ENCODE measurements at places on chromosomes 11 and 22. TPM values are rescaled to one million over a fixed set of nuclear protein-coding genes. Genes with fewer than 3 reads are reported as not detected.

DNA sequence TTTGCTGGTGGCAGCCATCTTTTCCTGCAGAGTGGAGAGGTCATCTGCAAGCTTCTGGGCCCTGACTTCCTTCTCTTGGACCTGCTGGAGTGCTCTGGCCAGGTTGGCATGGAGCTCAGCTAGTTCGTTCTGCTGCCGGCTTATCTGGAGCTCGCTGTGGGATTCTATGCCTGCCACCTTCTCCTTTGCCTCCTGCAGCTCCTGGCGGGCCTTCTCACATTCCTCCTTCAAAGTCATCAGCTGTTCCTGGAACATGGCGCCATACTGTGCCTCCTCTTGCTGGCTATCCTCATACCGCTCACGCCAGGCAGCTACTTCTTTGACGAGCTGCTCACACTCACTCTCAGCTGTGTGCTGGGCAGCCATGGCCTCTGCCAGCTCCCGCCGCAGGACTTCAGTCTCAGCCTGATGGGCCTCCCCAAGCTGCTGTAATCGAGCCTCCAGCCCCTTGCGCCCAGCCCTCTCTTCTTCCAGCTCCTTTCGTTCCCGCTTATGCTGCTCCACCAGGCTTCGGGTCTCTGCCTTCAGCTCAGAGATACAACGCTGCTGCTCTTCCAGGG is 16.1 kb downstream of the IL18BP start:
- DNase-seq, result no peak

GRCh38 chr11:110165039-110165925 is 72.1 kb downstream of the ZC3H12C start:
- DNase-seq, result no peak

FAM168A gene
- total RNA-seq, result 25.6 TPM

HTR3A gene
- total RNA-seq, result not detected

DNA sequence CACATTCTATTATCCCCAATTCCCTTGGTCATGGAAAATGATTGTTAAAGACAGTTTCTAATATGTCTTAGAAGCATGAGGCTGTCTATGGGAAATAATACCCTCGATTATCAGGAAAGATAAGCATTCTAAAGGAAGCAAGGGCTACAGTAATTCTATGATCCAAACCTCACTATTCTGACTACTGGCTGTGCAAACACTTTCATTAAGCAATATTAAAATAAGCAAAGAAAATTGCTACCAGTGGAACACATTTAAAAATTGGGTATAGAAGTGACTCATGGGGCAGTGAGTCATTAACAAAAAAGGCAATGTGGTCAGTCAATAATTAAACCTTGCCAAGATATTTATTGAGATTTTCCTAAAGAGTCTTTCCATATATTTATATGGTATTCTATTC is 1415.2 kb upstream of the TENM4 start:
- no peak for DNase-seq

DNA sequence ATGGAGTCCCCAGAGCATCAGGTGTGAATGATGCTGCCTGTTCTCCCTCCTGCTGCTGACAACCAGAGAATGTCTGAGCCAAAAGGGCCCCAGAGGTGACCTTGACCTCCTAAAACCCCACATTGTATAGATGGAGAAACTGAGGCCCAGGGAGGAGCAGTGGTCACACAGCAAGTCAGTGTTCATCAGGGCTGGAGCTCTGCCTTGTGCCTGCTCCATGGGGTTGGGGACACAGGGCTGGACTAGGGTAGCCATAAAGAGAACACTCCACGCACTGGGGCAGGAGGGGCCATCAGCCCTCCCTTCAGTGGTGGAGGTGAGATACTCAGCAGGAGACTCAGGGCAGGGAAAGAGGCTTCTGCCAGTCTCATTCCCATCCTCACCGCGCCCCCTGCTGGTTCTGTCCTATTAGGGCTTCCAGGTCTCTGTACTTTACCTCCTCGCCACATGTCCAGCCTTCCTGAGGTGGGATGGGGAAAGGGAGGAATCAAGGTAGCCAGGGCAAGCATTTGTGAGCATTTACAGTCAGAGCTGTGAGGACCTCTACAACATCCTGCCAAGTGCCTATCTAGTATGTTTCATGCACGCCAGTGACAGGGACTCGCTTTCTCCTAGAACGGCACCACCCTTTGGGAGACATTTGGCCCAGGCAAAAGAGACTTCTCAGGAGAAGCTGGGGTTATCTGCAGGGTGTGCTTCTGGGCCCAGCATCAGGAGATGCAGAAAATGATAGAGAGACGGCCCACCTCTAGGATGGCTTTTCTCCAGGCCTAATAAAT is 43.2 kb downstream of the NEU3 start:
- DNase-seq, result peak; percentile 78

- DNase-seq, result no peak
Measured at GRCh38 chr11:14041040-14041439, 78.5 kb downstream of the SPON1 start.

DNA sequence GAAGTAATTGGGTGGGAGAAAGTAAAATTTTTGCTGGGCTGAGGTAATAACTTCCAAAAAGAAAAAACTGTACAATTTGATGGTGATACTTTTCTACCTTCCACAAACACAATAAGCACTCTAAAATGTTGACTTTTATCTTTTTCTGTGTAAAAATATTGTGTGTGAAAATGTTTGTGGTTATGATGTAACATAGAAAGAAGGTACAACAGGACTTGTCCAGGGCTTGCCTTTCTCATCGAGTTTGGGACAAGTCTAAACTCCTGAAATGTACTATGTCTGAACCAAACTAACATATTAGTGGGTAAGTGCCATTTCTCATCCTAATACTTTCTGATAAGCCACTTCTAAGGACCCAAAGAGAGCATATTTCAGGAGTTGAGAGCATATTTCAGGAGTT is 174.2 kb upstream of the PDGFD start:
- no peak for DNase-seq

DNA sequence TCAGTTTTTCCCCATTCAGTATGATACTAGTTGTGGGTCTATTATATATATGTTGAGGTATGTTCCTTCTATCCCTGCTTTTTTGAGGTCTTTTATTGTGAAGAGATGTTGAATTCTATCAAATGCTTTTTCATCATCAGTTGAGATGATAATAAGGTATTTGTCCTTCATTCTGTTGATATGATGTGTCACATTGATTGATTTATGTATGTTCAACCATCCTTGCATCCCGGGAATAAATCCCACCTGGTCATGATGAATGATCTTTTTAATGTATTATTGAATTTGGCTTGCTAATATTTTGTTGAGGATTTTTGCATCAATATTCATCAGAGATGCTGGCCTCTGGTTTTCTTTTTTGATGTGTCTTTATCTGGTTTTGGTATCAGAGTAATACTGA is 26.0 kb downstream of the ENDOD1 start:
- DNase-seq, result no peak

DNA sequence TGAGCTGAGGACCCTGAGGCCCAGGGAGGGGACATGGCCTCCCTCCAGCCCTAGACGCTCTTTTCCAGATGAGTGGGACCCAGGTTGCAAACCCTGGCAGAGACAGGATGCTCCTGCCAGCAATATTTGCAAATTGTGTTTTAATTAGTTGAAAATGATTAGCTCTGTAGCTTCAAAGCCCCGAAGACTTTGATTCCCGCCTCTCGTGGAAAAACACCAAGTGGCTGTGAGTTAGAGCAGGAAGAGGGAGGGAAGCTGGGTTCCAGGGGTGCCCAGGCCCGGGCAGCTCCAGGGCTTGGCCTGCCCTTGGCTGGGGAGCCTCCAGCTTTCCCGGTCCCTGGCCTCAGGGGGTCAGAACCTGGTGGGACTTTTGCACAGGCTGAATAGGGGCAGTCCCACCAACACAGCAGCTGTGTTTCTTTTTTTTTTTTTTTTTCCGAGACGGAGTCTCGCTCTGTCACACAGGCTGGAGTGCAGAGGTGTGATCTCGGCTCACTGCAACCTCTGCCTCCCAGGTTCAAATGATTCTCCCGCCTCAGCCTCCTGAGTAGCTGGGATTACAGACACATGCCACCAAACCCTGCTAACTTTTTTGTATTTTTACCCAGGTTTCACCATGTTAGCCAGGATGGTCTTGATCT is 101.6 kb upstream of the RTL6 start:
- no peak for DNase-seq

DDX6 gene
- total RNA-seq, result 117 TPM

GRCh38 chr11:84790849-84791427 is 836.2 kb downstream of the DLG2 start:
- no peak for DNase-seq

- no peak for DNase-seq
Measured at GRCh38 chr11:104254347-104254746, 90.4 kb upstream of the PDGFD start.

MCHR1 gene
- 0.54 TPM for total RNA-seq

GRCh38 chr22:40024201-40025061 is 29.7 kb downstream of the FAM83F start:
- peak; percentile 79 for DNase-seq

DNA sequence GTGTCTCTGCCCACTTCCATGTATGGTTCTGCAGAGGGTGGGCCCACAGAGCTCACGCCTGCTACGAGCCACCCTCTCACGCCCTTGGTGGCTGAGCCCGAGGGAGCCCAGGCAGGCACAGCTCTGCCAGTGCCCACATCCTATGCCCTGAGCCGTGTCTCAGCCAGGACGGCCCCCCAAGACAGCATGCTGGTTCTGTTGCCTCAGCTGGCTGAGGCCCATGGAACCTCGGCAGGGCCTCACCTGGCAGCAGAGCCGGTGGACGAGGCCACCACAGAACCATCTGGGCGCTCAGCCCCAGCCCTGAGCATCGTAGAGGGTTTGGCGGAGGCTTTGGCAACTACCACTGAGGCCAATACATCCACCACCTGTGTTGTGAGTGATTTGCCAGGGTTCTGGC is 64.0 kb downstream of the OTOG start:
- DNase-seq, result no peak

FAM83F gene
- 4.9 TPM for total RNA-seq

DNA sequence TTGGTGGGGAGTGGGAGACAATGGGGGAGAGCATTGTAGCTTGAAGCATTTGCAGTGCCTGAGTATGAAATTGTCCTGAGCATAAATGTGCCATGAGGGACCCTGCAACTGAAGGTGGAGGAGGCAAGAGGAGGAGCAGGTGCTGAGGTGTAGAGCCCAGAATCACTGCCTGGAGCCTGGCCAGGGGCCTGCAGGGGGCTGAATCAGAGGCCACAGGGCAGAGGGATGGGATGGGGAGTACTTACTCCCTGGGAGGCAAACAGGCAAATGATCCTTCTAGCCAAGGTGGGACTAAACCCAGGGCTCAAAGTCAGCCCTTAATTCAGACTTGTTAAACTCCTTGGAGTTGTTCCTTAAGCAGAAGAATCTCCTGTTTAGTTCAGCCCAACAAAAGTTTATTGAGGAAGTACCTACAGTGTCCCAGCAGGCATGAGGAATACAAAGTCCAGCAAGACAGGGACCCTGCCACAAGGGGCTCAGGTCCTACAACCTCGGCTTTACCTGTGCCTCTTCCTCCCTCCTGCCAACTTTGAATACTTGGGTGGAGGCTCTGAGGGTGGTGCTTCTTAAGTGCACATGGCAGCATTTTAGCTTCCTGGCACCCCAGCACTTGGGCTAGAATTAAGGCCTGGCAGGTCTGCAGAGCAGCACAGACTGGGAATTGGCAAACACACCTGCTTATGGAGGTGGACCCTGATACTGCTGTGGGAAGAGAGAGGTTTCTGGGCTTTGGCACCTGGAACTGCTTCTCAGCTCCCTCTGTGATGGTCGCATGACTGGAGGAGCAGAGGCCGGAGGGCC is 20.0 kb downstream of the MICAL2 start:
- no peak for DNase-seq

DNA sequence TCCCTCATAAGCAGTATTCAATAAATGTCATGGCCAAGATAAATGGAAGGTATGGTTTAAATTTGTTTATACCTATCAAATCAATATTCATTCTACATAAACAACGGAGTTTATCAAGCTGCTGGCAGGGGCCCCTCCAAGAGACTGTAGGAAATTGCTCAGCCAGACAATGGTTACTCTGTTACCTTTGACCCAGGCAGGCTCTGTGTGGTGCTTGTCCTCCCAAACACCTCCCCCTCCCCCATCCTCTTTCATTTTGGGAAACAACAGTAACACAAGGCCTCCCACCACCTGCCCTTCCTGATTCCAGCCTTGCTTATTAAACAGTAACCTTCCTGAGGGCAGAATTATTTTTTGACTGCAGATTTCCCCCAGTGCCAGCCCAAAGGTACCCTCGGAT is 10.5 kb upstream of the ZBTB16 start:
- no peak for DNase-seq

GRCh38 chr11:44621140-44621681 is 55.7 kb downstream of the CD82 start:
- DNase-seq, result peak; percentile 88

DNA sequence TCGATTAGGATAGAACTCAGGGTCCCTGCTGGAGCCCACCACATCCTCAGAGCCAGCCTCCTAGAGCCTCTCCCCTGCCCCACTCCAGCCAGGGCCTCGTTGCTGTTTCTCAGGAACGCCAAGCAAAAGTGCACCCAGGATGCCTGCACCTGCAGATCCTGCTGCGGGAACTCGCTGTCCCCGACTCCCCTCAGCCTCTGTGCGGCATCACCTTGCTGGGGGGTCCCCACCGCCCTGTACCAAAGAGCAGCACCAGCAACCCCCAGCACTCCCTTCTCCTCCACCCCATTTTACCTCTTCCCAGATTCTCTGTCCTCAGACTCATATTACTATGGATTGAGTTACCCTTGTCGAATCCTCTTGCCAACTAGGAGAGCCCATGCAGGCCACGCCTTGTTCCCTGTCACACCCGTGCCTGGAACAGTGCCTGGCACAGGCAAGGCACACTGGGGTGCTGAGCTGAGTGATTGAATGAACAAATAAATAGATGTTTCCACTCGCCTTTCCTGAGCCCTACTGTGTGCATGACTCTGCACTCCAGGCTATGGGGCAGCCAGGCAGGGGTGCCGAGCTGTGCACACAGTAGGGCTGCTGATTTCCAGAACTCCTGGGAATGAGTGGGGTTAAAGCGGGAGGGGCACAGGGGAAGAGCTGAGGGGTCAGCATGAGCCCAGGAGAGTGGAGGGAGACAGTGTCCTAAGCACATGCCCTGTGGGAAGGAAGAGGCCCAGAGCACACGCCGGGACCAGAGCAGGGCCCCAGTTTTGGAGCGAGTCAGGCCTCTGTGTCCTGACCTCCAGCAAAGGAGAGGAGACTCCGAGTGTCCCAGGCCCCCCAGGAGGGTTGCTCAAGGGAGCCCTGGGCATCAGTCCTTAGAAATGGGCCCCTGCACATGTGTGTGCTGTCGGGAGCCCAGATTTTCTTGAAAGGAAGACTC is 44.3 kb downstream of the LINC01488 start:
- DNase-seq, result no peak
